ENCODE measurements at places on chromosomes 11 and 22. TPM values are rescaled to one million over a fixed set of nuclear protein-coding genes. Genes with fewer than 3 reads are reported as not detected.

DNA sequence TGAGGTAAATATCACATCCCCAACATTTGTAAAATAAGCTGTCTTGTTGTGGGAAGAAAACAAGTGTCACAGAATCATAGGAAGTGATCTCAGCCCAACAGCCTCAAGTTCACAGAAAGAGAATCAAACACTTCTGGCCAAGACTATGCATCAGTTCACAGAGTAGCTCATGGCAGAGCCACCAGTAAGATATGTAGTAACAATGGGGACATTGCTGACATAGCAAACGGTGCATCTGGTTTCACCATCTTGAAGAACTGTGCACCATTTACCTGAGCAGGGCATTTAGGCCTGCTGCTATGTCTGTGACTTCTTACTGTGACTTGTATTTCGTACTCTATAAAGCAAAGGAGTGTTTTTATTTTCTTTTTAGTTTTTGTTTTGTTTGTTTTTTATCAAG lies 585.3 kb upstream of the FAT3 start:
- no peak for DNase-seq

- DNase-seq, result no peak
These were observed 526.3 kb upstream of the LRRC4C start for GRCh38 chr11:41985799-41986198.

DNA sequence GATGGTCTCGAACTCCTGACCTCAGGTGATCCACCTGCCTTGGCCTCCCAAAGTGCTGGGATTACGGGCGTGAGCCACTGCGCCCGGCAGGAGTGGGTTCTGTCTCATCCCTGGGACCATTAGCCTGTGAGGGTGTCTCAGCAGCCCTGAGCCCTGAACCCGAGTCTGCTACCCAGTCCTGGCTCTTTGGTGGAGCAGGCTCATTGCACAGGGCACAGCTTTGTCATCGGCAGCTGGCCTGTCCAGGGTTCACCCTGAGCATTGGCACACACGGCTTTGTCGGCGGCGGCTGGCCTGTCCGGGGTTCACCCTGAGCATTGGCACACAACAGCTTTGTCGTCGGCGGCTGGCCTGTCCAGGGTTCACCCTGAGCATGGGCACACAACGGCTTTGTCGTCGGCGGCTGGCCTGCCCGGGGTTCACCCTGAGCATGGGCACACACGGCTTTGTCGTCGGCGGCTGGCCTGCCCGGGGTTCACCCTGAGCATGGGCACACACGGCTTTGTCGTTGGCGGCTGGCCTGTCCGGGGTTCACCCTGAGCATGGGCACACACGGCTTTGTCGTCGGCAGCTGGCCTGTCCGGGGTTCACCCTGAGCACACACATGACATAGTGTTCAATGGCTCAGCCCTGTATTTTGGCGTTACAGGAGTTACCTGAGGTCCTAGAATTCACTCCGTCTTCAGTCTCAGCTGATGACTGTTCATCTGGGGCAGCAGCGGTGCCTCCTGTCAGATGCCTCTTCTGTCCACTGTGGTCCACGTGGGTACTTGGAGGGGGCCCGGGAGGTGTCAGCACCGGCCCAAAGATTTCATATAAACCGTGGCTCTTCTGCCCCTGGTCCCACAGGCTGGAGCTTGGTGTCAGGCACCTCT lies 1082.5 kb downstream of the BRD1 start:
- DNase-seq, result no peak

DNA sequence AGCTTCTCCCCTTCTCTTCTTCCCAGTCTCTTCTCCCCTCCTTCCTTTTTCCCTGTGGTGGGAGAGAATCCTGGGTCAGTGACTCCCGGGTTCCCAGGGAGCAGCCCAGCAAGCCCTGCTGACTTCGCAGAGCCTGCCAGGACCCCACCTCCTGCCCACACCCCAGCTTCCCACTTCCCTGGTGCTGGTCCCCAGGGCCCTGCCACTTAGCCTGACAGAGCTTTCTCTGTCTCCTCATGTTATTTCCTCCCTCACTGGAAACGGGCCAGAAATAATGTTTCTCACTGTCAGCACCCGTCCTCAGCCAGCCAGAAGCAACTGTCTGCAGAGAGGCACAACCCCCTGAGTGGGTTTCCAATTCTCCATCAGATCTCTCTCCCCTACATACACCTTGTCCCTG lies 27.1 kb downstream of the C11orf96 start:
- DNase-seq, result peak; percentile 90

DNA sequence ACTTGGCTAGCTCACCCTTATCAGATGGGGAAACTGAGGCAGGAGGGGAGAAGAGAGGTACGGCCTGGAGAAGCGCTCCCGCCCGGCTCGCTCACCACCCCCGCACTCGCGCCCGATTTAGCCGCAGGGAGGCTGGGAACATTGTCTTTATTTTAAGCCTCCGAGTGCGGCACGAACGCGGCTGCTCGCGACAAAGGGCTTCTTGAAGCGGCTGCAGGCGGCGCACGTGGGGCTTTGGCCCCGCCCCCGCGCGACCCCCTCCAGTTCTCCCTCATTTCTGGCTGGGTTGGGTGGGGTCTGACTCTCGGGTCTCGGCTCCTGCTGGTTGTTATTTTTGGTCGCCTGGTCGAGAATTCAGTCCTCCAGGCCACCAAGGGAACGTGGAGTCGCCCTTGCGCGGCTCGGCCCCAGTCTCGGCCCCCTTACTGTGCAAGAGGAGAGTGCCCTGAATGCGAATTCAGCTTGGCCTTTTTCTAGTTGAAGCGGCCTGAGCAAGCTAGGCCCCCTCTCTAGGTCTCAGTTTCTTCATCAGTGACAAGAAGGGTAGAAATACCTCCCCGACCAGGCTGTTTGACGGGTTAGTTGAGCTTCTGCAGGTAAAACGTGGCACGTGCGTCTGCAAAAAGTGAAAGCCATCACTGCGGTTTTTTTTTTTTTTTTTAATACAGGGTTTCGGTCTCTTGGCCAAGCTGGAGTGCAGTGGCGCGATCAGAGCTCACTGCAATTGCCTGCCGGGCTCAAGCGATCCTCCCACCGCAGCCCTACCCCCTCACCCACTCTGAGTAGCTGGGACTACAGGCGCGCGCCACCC lies 2.6 kb upstream of the CHRM1 start:
- no peak for DNase-seq

GRCh38 chr11:67195971-67196456 lies 70.3 kb upstream of the GRK2 start:
- no peak for DNase-seq

DNA sequence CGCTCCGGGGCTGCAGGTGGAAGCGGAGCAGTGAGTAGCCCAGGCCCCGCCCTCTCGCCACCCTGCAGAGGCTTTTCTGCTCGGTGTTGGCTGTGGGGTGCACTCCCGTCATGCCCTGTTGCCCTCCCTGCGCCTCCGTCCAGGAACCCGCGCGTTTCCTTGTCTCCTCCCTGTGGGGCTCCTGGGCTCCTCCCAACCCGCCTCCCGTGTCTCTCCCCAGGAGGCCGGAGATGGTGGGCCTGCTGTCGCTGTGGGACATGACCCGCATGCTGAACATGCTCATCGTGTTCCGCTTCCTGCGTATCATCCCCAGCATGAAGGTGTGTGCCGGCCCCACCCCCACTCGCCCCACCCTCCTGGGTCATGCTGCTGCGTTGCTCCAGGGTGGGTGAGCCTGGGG lies 32.4 kb downstream of the TPCN2 start:
- DNase-seq, result no peak

The ZBTB44 gene
- 16.3 TPM for total RNA-seq

The RPS19BP1 gene
- total RNA-seq, result 176 TPM

The CD6 gene
- total RNA-seq, result not detected

The RIMBP3C gene
- total RNA-seq, result 0.16 TPM

The AMOTL1 gene
- 13.5 TPM for total RNA-seq

The MMP27 gene
- total RNA-seq, result not detected

The OR56A1 gene
- total RNA-seq, result not detected
